IPS-NIHi11 (cell line): ENCODE measurements at places on chromosomes 6 and 20.

DNA sequence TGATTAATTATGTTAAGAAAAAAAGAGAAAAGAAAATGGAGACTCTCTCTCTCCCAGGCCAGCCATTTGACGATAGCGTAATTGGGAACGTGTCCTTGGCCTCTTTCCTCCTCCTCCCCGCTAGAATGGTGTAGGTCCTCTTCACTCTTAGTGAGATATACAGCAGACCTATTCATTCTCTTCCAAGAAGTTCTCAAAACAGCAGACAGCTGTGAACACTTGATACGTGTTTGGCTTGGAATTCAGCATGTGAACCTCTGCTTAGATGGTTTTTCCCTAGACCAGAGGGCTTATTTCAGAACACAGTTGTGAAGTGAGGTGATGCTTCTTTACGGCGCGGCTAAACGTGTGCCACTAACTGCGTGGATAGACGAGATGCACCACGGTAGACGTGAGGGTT lies 32.6 kb upstream of the TULP4 start:
- DNase-seq: no peak

GRCh38 chr6:160027931-160028330 lies 59.0 kb downstream of the IGF2R start:
- DNase-seq: no peak

DNA sequence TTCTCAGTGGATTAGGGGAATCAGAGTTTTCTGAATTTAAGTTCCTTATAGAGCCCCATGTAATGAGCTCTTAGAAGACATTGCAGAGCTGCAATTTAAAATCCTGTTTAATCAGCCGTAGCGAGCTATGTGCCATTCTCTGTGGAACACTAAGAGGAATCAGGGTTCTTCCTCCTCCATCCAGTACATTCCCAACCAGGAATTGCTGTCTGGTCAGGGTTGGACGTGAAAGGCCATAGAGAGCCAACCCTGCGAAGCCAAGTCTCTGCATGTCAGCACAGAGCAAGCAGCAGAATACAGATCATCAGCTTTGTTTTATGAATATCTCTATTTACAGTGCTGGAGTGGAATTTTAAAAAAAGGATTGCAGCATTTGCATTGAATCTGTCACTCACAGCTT lies 366.0 kb downstream of the LAMA2 start:
- no peak for DNase-seq

GRCh38 chr6:111447051-111447450 lies 36.0 kb downstream of the REV3L start:
- no peak for DNase-seq

- no peak for DNase-seq
Measured at GRCh38 chr6:154318721-154319120, 37.9 kb downstream of the IPCEF1 start.

- no peak for DNase-seq
Measured at GRCh38 chr20:54078296-54078984, 8.0 kb upstream of the BCAS1 start.

- no peak for DNase-seq
Measured at GRCh38 chr6:28816909-28817807, 106.6 kb downstream of the TRIM27 start.
